ENCODE measurements at places on chromosomes 5 and 9.

GRCh38 chr5:24742334-24742733 lies 97.6 kb upstream of the CDH10 start:
- peak; percentile 73 for DNase-seq

DNA sequence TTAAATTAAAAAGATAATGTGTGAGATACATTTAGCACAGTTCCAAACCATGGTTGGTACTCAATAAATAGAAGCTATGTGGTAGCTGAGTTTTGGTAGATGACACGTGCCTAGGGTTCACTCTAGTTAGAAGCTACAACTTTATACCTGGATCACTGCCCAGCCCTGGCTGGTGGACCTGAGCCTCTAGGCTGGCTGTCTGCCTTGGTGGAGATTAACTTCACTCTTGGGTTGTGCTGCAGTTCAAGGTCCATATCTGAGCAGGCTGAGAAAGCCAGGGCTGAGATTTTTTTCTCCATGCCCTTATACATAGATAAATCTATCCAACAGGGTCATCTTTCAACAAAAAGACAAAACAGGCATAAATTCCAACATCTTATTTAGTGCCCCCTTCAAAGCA lies 44.6 kb upstream of the SPDL1 start:
- no peak for DNase-seq

DNA sequence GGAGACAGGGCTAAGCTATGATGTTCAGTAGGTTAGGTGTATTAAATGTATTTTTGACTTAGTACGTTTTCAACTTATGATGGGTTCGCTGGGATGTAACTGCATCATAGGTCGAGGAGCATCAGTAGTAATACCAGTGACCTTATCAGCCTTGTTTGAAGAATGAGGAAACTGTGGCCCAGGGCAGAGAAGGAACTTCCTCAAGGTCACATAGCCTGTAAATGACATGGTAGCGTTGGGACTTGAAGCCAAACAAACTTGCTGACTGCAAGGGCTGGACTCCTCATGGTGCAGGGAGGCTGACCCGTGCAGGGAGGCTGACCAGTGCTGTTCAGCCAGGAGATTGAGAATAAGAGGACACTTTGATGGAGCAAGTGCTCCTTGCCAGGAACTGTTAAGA lies 21.3 kb upstream of the PTPN3 start:
- DNase-seq, result no peak

- DNase-seq, result peak; percentile 45
Observed at GRCh38 chr9:38620483-38621433, at the start of gene ANKRD18A. Gene ANKRD18A, minus strand, starts transcription at chr9:38620596. Its CDS starts 311 bp downstream, at chr9:38620285.

Measured in astrocyte (in vitro differentiated cells and primary cell).